Subcutaneous preadipocyte (primary cell): ENCODE measurements at places on chromosomes 13 and 19. TPM values are rescaled to one million over a fixed set of nuclear protein-coding genes. Genes with fewer than 3 reads are reported as not detected.

The NANOS3 gene
- not detected in 2 replicates for total RNA-seq

The RCBTB1 gene
- 14.0 and 18.4 TPM in 2 replicates for total RNA-seq

The ZNF98 gene
- 0.20 and 0.37 TPM in 2 replicates for total RNA-seq

The SPC24 gene
- 90.8 and 92.5 TPM in 2 replicates for total RNA-seq

The ATP1A3 gene
- under 0.01 TPM in 1 of 2 replicates, not detected in the other for total RNA-seq

The TMEM272 gene
- not detected in 2 replicates for total RNA-seq

The ZNF44 gene
- 4.8 and 6.3 TPM in 2 replicates for total RNA-seq
